ENCODE measurements at places on chromosomes 12 and 14. TPM values are rescaled to one million over a fixed set of nuclear protein-coding genes. Genes with fewer than 3 reads are reported as not detected.

DNA sequence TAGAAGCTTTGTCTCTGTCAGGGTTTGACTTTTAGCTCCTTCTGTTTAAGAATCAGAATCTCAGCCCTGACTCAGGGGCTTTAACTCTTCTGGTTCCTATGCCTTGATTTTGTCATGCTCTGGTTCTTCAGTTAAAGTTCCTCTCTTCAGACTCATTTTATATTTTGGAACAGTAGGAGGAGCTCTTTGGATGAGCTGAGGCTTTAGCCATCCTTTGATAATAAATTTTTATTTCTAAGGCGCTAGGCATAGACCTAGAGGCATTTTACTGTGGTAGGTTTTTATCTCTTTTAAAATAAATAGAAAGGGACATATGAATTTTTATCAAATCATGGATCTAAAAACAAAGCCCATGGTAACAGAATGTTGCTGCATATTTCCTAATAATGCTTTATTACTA lies 51.7 kb downstream of the ATP23 start:
- no peak for DNase-seq

DNA sequence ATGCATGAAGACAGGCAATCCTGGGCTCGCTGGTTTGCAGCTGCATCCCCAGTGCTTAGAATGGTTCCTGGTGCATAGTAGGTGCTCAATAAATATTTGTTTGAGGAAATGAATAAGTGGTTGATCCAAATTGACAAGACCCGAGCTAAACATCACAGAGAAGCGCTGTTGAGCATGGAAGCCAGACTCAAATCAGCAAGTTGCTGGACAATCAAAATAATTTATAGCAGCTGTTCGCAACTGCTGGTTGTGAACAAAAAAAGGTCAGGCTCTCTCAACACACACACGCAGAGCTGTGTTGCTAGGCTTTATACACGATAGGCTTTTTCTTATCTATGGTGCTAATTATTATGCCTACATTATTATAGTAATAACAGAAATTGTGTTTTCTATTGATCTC lies 190.2 kb downstream of the TBX5 start:
- no peak for DNase-seq

The DACT1 gene
- total RNA-seq: 1.6 TPM

DNA sequence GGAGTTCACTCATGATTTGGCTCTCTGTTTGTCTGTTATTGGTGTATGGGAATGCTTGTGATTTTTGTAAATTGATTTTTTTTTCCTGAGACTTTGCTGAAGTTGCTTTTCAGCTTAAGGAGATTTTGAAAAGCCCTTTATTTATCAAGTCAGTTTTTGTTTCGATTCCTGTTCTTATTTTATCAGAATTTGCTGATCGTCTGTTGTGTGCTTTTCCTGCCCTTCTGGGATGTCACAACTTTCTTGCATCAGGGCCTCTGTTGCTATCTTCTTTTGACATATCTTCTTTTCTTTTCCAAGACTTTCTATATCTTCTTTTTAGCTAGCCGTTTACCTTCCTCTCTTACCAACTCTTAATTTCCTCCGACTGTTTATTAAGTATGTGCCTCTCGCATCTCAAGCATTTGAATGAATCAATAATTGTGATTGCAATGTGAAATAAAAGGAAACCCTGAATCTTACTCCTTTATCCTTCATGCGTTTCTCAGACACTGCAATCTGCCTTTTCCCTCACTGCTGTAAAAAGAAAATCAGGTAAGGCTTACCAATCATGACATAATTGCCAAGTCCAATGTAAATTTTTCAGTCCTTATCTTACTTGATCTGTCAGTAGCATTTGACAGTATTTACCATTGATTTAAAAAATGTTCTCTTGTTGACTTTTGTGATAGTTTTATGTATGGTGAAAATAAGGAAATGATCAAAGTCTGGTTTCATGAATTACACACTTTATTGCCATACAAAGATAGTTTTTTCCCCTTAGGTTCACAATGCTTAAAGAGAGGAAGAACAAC lies 53.0 kb downstream of the ETNK1 start:
- no peak for DNase-seq

Measured in heart right ventricle (tissue), 16 donors.